ENCODE measurements at places on chromosomes 2 and 18.
A peak's percentile ranks its signal among the peaks of the same experiment; 100 is the strongest.

DNA sequence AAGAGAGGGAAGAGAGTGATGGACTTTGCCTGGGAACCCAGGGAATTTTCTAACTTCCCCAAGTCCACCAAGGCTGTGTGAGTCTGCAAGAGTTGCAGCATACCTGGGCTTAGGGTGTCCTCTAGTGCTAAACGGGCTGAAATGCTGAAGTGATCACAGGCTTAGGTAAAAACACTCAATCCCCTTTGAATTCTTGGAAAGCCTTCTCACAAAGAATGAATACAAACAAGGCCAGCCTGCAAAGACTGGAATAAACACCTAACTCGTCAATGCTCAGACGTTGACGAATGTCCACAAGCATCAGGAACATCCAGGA, 30.0 kb upstream of the BMP10 start:
- DNase-seq, result no peak

GRCh38 chr2:30987566-30987965, 150.7 kb downstream of the GALNT14 start:
- no peak for DNase-seq

DNA sequence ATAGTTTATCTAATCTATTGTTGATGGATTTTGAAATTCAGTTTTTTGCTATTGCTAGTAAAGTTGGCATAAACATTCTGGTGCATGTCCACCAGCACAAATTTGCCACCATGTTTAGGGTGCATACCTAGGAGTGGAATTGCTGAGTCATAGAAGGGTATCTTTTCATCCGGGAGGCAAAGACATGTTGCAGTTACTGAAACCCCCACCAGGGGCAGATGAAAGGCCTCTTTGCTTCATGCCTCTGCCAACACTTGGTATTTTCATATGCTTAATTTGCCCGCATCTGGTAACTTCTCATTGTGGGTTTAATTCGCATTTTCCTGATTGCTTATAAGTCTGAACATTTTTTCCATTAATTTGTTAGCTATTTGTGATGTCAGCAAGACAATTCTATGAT, 8.2 kb downstream of the DCC start:
- DNase-seq, result peak; percentile 10

DNA sequence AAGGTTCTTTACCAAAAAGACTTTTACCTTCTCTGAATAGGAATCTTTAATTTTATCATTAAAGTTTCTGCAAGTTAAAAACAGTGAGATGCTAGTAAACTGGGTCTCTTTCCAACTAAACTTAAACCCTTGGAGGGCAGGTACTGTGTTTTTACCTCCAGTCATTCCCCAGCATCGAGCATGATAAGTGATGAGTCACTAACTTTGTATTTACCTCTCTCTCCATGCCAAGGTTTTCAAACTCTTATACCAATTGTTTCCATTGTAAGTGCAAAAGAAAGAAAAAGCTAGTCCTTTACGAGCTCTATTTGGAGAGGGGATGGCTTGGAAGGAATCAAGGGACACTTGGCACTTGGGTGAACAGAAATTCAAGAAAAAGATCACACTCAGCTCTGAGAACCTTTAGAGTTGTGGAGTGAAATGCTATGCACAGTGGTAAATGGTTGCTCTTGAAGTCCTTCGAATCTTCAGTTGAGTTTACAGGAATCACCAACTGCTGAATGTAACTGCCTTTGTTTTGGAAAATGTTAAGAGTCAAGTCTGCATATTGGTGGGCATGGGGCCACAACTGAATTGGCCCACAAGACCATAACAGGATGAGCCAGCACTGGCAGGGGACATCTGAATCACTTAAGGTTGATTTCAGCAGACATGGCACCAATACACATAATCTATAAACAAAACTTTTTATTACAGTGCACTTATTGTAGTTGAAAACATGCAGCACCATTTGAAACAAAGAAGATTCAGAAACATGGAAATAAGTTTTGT, 8.3 kb upstream of the RBM43 start:
- DNase-seq, result no peak

DNA sequence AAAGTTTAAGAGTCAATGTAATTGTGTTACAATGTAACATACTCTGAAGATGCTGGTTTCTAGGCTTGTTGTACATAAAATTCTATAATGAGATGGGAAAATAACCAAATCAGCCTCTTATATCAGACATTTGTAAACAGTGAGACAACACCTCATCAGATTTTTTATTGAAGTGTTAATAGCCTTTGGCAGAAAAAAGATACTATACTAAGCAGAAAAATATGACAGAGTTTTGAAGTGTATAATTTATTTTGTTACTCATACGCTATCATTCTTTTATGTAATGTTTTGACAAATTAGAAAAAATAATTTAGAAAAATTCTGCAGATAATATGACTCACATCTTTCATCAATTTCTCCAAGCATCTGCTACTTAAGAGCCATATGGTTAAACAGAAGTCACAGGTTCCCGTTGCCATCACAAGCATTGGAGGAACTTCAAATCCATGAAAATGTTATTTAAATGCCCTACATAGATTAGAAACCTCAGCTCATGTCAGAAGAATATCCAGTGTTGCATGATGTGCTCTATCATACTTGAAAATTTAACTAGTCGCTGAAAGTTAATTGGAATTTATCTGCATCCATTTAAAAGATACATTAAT, 535.4 kb downstream of the LRP1B start:
- DNase-seq, result no peak

DNA sequence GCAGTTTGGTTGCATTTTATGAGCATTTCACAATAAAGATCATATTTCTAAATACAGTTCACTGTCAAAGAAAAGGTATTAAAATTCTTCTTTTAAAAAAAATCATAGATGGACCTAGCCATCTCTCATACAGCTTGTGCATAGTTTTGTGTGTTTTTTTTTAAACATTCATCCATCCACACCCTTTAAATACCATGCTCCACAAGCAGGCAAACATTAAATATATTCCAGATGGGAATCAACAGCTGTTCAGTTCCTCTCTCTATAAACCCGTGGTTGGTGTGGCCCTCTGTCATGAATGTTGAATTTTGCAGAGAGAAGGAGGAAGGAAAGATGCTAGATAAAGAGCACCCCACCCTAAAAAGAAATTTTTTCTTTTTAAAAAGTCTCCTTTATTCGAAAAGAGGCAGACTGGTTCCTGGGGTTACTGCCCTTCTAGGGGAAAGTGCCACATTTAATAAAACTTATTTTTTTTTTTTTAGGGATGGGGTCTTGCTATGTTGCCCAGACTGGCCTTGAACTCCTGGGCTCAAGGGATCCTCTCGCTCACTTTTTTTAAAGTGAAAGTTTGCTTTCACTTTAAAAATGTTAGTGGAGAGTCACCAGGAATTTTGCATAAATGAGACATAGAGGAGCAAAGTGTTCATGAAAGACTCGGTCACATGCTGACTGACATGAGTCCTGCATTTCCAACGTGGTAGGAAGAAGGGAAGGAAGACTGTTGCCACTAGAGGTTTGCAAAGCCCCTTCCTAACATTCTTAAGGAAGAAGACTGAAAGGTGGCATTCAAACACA, 73.9 kb upstream of the LMAN1 start:
- no peak for DNase-seq

DNA sequence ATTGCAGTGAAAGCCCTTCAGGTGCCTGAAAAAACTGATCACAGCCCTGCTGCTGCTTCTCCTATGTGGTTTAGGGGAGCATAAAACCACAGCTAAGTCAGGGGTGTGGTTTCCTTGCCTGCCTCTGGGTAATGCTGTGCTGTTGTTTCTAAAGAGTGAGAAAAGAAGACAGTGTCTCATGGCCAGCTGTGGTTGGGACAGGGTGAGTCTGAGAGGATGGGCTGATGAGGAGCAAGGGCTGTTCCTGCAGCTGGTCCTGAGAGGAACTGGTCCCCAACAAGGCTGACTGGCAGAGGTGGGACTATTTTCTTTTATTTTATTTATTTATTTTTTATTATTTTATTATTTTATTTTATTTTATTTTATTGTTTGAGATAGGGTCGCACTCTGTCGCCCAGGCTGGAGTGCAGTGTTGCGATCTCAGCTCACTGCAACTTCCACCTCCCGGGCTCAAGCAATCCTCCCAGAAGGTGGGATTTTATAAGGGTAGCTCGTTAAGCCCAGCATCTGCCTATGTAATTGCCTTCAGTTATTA, 236.7 kb downstream of the FHOD3 start:
- no peak for DNase-seq

DNA sequence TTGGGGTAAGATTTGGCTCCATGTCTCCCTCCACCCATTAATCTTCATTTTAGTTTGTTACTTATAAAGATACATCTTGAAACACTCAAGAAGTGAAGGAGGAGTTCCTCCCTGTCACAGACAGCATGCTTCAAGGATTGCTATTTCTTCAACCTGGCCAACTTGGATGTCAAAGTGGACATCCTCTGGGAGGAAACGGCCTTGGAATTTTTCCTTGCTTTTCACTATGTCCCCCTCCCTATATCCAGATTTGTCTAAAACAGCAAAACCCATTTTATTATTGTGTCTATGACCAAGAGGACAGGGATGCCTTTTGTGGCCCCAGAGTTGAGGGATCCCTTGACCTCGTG, 242.9 kb downstream of the LPIN1 start:
- DNase-seq, result no peak

- DNase-seq, result no peak
Observed at GRCh38 chr2:238731961-238732360, 115.9 kb upstream of the TWIST2 start.

- peak; percentile 79 for DNase-seq
Observed at GRCh38 chr2:157898591-157898996, 22.5 kb upstream of the ACVR1 start.

- DNase-seq, result no peak
Observed at GRCh38 chr2:69184224-69184623, 171.2 kb downstream of the ANTXR1 start.

DNA sequence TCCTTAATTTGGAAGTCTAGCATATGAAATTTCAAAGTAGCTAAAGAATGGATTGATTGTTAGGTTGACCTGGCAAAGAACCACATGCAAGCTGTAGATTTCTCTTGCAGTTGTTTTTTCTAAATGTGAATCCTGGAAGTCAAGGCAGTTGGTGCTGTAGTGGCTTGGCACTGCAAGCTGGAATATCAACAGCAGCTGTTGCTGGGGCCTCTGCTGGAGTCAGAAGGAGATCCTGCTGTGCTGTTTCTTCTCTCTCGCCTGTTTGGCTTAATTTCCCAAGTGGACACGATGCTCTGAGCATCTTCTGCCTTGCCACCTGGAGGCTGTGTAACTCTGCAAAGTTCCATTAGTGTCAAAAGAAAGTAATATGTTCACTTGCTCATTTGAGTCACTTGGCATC, 12.6 kb downstream of the PIK3C3 start:
- DNase-seq, result no peak

- no peak for DNase-seq
Observed at GRCh38 chr2:120536141-120536540, 190.2 kb downstream of the INHBB start.

DNA sequence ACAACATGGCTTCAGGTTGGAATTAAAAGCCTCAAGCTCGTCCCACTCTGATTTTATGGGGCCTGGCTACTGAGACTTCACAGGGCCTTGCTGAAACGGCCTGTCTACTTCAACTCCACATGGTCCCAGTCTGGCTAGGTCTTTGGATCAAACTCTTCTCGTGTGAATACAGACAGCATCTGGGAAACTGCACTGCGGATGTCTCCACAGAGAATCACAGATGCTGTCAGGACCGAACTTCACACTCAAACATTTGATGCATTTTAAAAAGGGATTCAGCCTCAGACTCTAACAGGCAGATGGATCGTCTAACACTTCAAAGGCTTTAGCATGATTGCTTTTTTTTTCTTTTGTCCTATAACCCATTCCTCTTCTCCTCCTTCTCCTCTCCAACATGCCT, 198.5 kb downstream of the ZNF521 start:
- no peak for DNase-seq

GRCh38 chr18:25658476-25658875, 306.5 kb upstream of the ZNF521 start:
- DNase-seq, result no peak

- DNase-seq, result peak; percentile 65
Observed at GRCh38 chr2:8475349-8476031, 206.4 kb upstream of the ID2 start.

DNA sequence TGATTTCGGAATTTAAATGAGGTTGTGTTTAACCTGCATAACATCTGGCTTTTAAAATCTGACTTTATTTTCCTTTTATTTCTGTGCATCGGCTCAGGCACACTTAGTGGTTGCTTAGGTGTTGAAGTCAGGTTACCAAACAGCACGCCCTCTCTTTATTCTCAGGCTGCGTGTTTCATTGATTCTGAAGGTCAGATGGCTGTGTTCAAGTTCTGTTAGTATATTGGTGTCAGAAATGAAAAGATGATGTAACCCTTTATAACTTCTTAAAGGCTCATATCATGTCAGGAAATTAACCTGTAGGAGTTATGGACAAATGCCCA, 246.5 kb downstream of the LDLRAD4 start:
- DNase-seq, result no peak

DNA sequence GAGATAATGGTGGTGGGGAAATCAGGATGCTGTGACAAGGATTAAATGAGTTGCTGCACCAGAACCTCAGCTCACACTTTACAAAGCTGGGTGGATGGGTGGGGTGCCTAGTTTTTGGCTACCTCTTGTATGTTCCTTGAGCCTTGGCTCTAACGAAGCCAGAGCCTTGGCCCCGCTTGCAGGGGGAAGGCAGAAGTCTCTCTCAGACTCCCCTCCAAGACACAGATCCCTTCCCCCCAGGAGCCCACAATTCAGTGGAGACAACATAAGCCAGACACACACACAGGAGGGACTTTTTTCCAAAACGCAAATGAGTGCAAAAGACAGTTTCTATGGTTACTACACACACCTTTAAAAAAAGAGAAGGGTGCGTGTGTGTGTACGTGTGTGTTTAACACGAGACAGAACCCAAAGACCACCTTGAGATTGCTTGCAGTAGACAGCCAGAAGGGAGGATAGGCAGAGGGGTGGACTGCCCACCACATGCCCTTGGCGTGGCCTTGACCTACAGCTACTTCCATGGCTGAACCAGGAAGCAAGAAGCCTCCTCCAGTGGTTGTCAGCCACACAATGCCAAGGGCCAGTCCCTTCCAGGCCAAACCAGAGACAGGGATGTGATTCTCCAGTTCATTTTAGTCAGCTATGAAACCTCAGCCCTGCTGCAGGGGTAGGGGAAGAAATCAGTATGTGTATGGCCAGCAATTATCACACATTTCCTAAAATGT, 70.3 kb downstream of the BCL2L11 start:
- no peak for DNase-seq

DNA sequence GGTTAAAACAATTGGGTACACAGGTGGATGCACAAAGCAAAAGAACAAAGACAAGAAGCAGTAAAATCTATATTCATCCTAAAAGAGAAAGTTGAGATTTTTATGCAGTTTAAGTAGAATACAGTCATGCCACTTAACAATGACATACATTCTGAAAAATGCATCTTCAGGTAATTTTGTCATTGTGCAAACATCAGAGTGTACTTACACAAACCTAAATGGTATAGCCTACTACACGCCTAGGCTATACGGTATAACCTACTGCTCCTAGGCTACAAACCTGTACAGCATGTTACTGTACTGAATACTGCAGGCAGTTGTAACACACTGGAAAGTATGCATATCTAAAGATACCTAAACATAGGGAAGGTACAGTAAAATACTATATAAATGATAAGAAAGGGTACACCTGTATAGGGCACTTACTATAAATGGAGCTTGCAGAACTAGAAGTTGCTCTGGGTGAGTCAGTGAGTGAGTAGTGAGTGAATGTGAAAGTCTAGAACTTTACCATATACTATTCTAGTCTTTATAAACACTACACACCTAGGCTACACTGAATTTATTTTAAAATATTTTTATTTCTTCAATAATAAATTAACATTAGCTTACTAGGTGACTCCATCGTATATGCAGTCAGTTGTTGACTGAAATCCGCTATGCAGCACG, 132.9 kb downstream of the BARD1 start:
- DNase-seq, result no peak

GRCh38 chr2:193461431-193461934, 1266.8 kb upstream of the TMEFF2 start:
- no peak for DNase-seq

GRCh38 chr2:234483568-234484251, 13.2 kb downstream of the ARL4C start:
- peak; percentile 77 for DNase-seq

Measured in stimulated activated CD4-positive, alpha-beta T cell treated with anti-CD3 and anti-CD28 coated beads, Interleukin-15, amount 100 ng/mL, for 24 hours (primary cell).